Activated CD4-positive, alpha-beta T cell treated with anti-CD3 and anti-CD28 coated beads, Interleukin-2, amount 10 ng/mL, durations not matched to agents 24 days and 14 days (primary cell): ENCODE measurements at places on chromosomes 7 and 10. TPM values are rescaled to one million over a fixed set of nuclear protein-coding genes. Genes with fewer than 3 reads are reported as not detected.
A peak's percentile ranks its signal among the peaks of the same experiment; 100 is the strongest.

The VENTX gene
- not detected in 2 replicates for total RNA-seq

The RELN gene
- total RNA-seq: not detected in 2 replicates

The FXYD4 gene
- total RNA-seq: not detected in 2 replicates

The BLOC1S2 gene
- 62.0 and 62.5 TPM in 2 replicates for total RNA-seq

The OAT gene
- 40.2 and 41.0 TPM in 2 replicates for total RNA-seq

The RPEL1 gene
- not detected in 2 replicates for total RNA-seq

The PRSS2 gene
- total RNA-seq: not detected in 2 replicates

The TBC1D12 gene
- 0.54 and 0.71 TPM in 2 replicates for total RNA-seq

The PNLIP gene
- total RNA-seq: not detected in 2 replicates

The NUTM2E gene
- total RNA-seq: 0.19 TPM in 1 of 2 replicates, not detected in the other

DNA sequence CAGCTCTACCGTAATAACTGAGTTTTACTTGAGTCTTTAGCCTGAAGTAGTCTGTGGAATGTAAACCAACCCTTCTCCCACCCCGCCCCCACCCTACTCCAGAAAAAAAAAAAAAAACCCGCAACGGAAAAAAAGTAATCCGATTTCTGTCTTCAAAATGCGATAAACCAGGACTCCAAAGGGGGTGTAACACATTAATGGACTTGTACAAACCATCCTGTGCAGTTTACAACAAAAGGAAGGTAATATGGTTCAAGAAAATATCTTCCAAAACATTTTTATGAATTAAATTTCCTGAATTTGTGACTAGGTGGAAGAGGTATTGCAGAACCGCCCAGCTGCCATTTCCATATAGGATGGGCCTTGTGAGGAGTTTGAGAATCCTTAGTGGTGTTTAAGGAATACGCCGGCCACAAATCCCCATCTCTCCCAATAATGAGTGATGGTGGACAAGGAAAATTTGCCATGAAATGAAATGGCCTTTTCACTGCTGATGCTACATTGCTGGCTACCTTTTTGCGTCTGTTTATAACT lies 10.6 kb downstream of the SKIDA1 start:
- H3K27ac ChIP-seq: no peak overlapping the region
- H3K36me3 ChIP-seq: no peaks in the 10 kb centered on the region
- no peak for DNase-seq
- no peak overlapping the region for H3K4me3 ChIP-seq
- H3K27me3 ChIP-seq: peaks cover 72% of the 10 kb centered on the region

DNA sequence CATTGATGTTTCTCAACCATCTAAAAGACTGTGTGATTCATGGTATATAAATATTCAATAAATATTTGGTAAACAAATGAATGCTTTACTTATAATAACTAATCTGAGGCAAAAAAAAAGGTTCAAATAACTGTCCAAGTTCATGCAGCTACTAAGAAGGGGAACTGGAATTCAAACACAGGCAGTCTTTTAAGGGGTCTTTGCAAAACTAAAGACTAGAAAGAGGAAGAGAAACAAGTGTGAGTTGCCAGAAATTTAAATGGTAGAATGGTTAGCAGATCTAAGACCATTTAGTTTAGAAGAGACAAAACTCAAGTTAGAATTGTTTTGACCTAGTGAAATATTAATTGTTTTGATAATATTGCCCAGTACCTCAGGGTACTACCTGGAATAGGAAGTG lies 642.0 kb upstream of the LRRN3 start:
- DNase-seq: no peak
- H3K4me1 ChIP-seq: no peaks in the 10 kb centered on the region
- no peak overlapping the region for H3K4me3 ChIP-seq
- no peak overlapping the region for H3K27ac ChIP-seq
- no peaks in the 10 kb centered on the region for H3K36me3 ChIP-seq

GRCh38 chr7:129845178-129845971 lies 107.4 kb downstream of the UBE2H start:
- H3K4me1 ChIP-seq: peaks cover 25% of the 10 kb centered on the region
- peaks cover 2% of the 10 kb centered on the region for H3K36me3 ChIP-seq
- peak overlapping the region; percentile 36 for H3K27ac ChIP-seq
- DNase-seq: no peak
- no peak overlapping the region for H3K4me3 ChIP-seq

DNA sequence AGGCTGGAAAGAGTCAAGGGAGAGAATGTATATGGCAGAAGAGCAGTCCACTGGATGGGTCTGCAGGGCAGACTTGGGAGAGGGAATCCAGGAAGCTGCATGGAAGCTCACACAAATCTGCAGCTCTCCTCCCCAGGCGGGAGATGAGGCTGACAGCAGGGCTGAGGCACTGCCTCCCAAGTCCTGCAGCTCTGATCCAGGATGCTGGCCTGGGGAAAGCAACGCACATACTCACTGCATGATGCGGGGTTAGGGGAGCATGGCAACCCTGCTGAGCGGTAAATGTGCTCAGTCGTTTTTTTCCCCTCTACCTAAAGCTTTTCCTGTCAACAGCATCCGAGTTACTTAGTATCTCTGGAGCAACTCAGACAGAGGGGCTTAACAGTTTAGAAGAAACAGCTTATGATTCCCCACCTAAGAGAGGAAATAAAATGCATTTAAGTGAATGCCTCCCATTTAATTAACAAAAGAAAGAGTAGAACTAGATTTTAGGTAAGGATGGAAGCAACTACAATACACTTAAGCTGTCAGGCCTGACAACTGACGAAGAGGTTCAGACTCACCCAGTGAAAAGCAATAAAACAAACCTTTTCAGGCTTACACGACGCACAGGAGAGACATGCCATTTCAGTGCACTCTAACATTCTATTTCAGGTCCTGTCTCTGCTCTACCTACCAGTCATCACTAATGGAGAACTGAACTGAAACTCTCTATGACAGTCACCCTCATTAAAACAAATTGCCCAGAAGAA lies 37.0 kb downstream of the CHCHD3 start:
- no peaks in the 10 kb centered on the region for H3K27me3 ChIP-seq
- no peaks in the 10 kb centered on the region for H3K4me1 ChIP-seq
- no peak for DNase-seq
- peaks cover 6% of the 10 kb centered on the region for H3K36me3 ChIP-seq

DNA sequence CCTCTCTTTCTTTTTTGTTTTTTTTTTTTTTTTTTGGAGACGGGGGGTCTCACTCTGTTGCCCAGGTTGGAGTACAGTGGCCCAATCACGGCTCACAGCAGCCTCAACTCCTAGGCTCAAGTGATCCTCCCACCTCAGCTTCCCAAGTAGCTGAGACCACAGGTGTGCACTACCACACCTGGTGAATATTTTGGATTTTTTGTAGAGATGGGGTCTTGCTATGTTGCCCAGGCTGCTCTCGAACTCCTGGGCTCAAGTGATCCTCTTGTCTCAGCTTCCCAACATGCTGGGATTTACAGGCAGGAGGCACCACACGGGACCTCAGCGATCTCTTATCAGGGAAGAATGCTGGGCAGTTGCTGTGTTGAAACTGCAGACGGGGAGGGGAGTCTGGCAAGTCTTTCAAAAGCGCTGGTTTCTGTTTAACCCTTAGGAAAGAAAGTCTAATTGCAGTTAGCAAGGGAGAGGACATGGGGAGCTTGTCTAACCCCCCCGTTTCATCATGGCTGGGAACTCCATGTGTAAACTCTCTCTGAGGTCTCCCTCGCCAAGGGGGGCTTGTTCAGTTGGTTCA lies 39.6 kb upstream of the LMTK2 start:
- H3K36me3 ChIP-seq: no peaks in the 10 kb centered on the region
- H3K4me3 ChIP-seq: no peak overlapping the region
- DNase-seq: no peak
- H3K27me3 ChIP-seq: no peaks in the 10 kb centered on the region

DNA sequence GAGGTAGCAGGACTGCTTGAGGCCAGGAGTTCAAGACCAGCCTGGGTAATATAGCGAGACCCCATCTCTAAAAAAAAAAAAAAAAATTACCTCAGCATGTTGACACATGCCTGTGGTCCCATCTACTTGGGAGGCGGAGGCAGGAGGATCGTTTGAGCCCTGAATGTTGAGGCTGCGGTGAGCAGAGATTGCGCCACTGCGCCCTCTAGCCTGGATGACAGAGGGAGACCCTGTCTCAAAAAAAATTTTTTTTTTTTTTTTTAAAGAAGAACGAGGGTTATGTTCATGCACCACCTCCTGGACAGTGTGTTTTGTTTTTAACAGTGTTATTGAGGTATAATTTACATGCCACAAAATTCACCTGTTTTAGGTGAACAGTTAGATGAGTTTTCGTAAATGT lies 51.1 kb upstream of the SEPHS1 start:
- H3K27ac ChIP-seq: no peak overlapping the region
- H3K27me3 ChIP-seq: peaks cover 2% of the 10 kb centered on the region
- H3K36me3 ChIP-seq: no peaks in the 10 kb centered on the region
- H3K4me3 ChIP-seq: no peak overlapping the region
- H3K4me1 ChIP-seq: no peaks in the 10 kb centered on the region
- DNase-seq: no peak

GRCh38 chr10:36943544-36943943 lies 181.9 kb upstream of the ANKRD30A start:
- H3K36me3 ChIP-seq: no peaks in the 10 kb centered on the region
- H3K4me3 ChIP-seq: no peak overlapping the region
- H3K27me3 ChIP-seq: no peaks in the 10 kb centered on the region
- H3K4me1 ChIP-seq: no peaks in the 10 kb centered on the region
- no peak for DNase-seq
- no peak overlapping the region for H3K27ac ChIP-seq

- no peaks in the 10 kb centered on the region for H3K4me1 ChIP-seq
- H3K36me3 ChIP-seq: no peaks in the 10 kb centered on the region
- H3K27ac ChIP-seq: no peak overlapping the region
- no peak overlapping the region for H3K4me3 ChIP-seq
Measured at GRCh38 chr7:27434756-27435400, 192.3 kb downstream of the EVX1 start.

GRCh38 chr10:47332946-47333345 lies 10.7 kb downstream of the GDF2 start:
- peaks cover 10% of the 10 kb centered on the region for H3K27me3 ChIP-seq
- no peaks in the 10 kb centered on the region for H3K4me1 ChIP-seq
- no peak overlapping the region for H3K4me3 ChIP-seq
- no peak overlapping the region for H3K27ac ChIP-seq

DNA sequence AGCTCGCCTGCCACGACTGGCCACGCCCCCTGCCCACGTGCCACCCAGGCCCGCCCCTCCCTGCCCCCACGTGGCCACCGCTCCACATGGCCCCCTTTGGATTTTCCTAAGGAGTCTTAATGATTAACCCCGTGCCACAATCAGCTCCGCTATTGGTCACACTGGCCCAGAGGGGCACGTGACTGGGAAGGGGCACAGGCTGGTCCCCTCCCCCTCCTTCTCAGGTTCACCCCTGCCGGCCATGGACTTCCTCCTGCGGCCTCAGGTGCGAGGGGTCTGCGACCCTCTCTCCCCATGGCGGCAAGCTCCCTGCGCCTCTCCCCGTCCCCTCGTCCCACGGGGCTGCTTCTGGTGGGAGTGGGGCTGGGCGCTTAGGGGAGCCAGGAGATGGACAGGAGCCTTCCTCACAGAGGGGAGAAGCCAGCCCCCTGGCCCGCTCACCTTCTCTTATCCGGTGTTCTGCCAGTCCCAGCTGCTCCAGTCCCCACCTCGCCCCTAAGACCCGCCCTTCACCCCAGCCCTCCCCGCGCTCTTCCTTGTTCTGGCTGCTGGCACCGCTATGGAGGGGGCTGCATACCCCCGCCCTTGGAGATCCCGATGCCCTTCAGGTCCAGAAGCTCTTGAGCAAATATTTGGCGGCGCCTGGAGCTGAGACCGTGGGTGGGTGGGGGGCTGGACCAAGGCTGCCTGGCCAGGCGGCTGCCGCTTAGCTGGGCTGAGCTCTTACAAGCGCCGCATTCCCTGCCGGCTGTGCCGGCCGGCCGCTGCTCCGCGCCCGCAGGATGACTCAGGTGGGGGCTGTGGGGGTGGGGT lies 3.2 kb downstream of the SLC4A2 start:
- H3K27me3 ChIP-seq: no peaks in the 10 kb centered on the region

- H3K27me3 ChIP-seq: no peaks in the 10 kb centered on the region
- H3K4me3 ChIP-seq: no peak overlapping the region
- no peak overlapping the region for H3K27ac ChIP-seq
Measured at GRCh38 chr10:130737621-130738020, 573.9 kb downstream of the TCERG1L start.

DNA sequence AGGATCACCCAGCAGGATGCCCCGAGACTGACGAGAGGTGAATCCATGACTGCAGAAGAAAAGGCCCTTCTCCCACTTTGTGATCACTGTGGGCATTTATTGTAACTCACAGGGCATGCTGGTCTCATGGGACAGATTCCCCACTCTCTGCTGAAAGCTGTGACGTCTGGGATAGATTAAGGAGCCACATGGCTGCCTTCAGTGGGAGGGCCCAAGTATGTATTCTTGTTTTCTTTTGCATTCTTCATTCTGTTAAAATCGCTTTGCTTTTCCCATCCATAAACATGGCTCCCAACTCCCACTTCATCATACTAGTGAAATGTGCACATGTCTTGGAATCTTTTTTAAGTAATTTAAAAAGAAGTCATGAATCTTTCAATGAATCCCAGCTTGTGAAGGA lies 67.2 kb downstream of the FAM107B start:
- H3K4me3 ChIP-seq: no peak overlapping the region
- no peaks in the 10 kb centered on the region for H3K36me3 ChIP-seq
- H3K4me1 ChIP-seq: peaks cover 4% of the 10 kb centered on the region
- no peak overlapping the region for H3K27ac ChIP-seq

DNA sequence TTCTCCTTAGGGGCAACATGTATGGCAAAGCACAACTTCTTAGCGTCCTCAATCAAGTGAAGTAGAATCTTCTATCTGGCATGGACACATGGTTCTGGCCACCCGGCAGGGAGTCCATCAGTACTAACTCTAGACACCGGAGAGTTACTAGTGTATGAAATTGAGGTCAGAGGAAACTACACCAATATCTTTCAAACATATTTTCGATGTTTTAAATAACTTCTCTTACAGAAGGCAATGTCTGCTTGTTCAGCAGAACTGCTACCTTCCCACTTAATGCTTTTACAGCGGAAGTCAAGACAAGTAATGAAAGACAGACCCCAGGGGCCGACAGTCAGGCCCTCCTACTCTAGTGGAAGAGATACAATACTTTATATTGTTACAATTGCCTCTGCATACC lies 89.9 kb downstream of the RNF216 start:
- peaks cover 68% of the 10 kb centered on the region for H3K4me1 ChIP-seq
- peaks cover 42% of the 10 kb centered on the region for H3K36me3 ChIP-seq
- peak overlapping the region; percentile 31 for H3K27ac ChIP-seq
- no peak for DNase-seq
- H3K27me3 ChIP-seq: no peaks in the 10 kb centered on the region

- DNase-seq: no peak
- no peaks in the 10 kb centered on the region for H3K36me3 ChIP-seq
- no peaks in the 10 kb centered on the region for H3K27me3 ChIP-seq
Measured at GRCh38 chr7:158447151-158447505, 140.5 kb downstream of the PTPRN2 start.

DNA sequence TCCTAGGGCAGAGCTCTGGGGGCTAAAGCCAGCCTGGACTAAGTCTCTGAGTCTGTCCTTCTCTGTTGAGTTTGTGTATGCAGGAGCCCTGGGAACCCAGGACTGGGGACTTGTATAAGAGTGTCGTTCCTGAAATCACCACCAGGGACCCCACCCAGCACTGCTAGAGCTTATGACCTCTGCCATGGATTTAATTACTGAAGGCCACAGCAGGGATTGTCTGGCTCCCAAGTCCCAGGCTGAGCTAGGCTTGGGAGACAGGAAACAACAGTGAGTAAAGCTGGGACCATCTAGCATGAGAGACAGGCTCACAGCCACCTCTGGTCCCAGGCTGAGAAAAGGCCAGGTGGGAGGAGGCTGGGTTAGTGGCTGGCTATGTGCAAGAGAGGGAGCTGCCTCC lies 1.4 kb upstream of the TSPAN15 start:
- DNase-seq: peak; percentile 85
- no peaks in the 10 kb centered on the region for H3K36me3 ChIP-seq
- peaks cover 13% of the 10 kb centered on the region for H3K4me1 ChIP-seq
- H3K27me3 ChIP-seq: peaks cover 14% of the 10 kb centered on the region
- no peak overlapping the region for H3K27ac ChIP-seq
